Hematopoietic multipotent progenitor cell treated with erythropoietin and hydrocortisone succinate and interleukin-3 and kit ligand, for 15 days (in vitro differentiated cells): ENCODE measurements at places on chromosomes 11 and 22.
A peak's percentile ranks its signal among the peaks of the same experiment; 100 is the strongest.

DNA sequence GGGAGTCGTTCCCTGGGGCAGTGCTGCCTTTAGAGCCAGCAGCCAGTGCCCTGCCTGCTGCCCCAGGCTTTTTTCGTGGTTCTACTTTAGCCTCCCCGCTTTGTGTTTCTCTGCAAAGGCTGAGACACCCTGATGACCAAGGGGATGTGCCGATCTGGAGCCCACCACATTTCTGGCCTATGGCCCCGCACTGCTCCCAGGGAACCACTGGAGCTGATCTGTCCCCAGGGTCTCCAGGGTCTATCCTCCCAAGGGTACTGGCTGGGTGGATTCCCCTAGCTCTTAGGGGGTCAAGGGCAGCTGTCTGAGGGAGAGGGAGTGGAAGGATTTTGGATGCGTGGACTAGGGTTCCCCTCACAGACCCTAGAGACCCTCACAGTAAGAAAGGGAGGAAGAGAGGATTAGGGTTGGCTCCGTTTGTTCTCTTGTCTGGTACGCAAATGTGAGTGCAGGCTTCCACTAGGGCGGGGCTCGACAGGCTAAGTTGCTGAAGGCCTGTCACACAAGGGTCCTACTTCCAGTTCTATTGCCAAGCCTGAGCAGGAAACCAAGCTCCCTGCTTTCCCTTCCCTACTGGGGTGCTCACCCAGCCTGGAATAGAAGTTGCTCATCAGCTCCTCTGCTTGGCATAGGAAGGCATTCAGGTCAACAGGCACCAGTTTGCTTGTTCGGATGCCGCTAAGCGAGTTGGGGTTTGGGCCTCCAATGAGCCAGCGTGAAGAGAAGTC, 19.3 kb downstream of the TREH start:
- no peak for DNase-seq

DNA sequence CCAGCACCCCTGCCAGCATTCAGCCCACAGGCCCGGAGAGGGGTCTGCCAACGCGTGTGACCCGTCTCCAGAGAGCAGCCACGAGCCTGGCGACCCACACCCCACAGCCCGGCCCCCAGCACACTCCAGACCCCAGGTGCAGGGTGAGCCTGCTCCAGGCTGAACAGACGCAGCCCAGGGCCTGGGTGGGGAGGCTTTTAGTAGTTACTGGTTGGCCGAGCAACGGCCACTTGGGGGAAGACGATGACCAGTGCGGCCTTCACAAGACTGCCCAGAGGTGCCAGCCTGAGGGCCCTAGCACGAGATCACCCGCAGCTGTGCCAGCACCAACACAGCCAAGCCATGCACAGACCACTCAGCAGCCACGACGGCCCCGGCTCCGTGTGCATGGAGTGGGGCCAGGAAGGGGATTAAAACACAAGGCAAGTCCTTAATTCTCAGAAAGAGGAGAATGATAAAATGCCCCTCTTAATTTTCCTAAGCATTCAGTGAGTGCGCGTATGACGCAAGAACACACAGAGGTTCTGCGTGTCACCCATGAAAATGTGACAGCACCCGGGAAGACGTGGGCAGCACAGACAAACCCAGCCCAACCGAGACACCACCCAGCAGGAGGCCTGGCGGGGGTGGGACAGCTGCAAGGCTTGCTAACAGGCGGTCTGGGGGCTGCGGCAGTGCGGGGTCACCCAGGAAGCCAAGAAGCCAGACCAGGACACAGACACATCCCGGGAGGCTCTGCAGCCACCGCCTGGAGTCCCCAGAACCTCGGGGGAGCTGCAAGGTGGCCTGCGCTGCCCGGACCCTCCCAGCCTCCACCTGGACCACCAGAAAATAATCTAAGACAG, 47.6 kb downstream of the BRD1 start:
- no peak for DNase-seq

- no peak for DNase-seq
Measured at GRCh38 chr11:2807801-2808241, 77.8 kb downstream of the CDKN1C start.

- no peak for DNase-seq
Measured at GRCh38 chr11:125263268-125263790, 98.8 kb downstream of the PKNOX2 start.

DNA sequence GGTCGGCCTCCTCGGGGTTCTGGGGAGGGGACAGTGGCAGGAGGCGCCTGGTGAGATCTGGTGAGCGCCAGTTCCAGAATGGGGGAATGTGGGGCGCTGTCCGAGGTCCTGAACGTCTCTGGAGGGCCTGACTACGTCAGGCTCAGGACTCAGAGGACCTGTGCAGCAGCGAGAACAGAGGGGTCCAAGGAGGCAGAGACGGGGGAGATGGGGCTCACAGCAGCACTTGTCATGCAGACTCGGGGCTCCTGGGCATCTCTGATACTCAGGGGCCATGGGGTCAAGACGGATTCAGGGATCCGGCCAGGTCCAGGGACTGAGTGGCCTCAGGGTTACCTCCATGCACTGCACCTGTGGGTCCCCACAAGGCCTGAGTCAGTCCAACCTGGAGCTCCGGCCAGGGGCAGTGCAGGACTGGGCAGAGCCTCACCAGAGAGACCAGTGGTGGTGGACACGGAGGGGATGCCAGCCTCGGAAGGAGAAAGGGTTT, 92.2 kb downstream of the BRD1 start:
- no peak for DNase-seq

DNA sequence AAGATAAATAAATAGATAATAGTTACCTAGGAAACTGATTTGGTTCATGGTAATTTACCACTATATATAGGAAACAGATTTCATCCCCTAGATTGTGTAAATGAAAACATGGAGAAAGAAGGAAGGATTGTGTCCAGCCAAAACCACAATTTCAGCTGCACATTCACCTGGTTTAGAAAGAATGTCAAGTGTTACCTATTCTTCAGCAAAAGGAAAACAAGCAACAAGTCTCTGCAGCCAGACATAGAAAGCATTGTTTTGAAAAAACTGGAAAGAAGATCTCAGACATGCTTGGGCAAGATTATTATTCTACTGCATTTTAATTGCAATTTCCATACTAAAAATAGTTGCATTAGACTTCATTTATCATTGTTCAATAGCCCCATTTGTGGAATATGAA, 8.8 kb upstream of the BMAL1 start:
- no peak for DNase-seq

- no peak for DNase-seq
Measured at GRCh38 chr11:63017306-63017974, 1.8 kb upstream of the SLC22A8 start.

DNA sequence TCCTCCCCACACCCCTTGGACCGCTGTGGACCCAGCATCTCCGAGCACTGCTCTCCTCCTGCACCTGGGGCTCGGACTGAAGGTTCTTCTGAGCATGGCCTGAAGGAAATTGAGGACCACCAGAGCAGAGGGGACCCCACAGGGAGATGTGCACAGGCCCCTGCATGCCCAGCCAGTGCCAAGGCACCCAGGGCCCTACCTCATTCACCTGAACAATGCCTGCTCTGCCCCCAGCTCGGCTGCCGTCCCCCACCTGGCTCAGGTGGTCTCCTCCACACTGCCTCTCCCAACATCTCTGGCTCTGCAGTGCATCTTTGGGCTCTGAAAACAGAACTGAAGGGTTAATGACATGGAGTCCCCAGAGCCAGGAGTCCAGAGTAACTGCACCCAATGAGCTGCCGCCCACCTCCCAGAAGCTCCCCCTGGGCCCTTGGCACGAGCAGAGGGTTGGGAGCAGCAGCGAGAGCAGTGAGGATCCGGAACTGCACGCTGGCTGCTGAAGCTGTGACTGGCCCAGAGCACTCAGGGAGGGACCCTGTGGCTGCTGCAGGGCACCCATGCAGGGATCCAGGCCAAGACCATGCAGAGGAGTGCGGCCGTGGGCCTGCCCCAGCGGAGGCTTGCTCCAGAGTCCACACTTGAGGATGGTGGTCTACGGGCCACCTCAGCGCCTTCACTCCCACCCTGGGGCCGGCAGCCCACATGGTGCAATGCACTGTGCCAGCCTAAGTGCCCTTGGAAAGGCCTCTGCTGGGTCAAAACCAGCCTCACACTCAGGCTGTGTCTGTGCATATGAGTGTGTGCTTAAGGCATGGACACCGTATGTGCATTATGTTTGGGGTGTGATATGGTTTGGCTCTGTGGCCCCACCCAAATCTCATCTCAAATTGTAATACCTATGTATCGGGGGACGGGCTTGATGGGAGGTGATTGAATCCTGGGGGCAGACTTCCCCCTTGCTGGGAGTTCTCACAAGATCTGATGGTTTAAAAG, 686.1 kb downstream of the TBC1D22A start:
- no peak for DNase-seq

GRCh38 chr11:94739331-94739730, 28.8 kb upstream of the AMOTL1 start:
- DNase-seq = no peak

DNA sequence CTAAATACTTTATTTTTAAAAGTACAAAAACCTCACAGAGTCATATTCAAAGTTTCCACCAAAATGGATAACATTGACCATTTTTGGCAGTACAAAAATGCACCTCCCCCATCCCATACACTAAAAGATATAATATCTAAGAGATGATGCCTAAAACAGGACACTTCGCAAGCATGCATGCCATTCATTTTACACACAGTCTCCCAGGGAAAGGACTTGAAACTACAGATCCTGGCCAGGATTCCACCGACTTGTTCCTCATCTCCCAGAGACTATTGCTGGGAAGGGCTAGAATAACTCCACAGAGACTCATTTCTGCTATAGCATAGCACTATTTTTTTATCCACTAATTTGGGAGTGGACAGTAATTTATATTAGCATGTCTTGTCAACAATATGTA, 81.7 kb downstream of the MTNR1B start:
- no peak for DNase-seq

DNA sequence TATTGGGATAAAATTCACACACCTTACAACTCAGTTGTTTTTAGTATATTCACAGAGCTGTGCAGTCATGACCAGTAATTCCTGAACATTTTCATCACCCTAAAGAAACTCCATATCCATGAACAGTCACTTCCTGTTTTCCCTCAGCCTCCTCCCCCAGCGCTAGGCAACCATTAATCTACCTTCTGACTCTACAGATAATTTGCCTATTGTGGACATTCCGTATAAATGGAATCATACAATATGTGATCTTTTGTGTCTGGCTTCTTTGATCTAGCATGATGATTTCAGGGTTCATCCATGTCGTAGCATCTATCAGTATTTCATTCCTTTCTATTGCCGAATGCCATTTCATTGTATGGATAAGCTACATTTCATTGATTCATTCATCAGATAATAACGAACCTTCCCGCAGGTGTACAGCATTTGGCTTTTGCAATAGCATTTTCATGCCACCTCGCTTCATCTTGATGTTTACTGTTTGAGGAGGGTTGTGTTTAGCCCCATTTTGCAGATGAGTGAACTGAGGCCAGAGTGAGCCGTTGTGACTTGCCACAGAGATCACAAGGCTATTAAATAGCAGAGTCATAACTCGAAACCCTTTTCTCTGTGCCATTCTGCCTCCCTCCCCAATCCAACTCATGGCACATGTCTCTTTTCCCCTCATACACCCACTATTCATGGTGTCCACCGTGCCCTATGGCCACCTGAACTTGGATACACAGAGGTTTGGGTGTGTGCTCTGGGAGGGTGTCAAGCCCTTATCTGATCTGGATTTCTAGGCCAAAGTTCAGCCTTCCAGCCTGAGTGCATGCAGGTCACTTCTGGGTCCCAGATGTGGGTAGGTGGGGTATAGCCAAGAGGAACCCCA, 11.1 kb upstream of the MYH9 start:
- DNase-seq = peak; percentile 2

DNA sequence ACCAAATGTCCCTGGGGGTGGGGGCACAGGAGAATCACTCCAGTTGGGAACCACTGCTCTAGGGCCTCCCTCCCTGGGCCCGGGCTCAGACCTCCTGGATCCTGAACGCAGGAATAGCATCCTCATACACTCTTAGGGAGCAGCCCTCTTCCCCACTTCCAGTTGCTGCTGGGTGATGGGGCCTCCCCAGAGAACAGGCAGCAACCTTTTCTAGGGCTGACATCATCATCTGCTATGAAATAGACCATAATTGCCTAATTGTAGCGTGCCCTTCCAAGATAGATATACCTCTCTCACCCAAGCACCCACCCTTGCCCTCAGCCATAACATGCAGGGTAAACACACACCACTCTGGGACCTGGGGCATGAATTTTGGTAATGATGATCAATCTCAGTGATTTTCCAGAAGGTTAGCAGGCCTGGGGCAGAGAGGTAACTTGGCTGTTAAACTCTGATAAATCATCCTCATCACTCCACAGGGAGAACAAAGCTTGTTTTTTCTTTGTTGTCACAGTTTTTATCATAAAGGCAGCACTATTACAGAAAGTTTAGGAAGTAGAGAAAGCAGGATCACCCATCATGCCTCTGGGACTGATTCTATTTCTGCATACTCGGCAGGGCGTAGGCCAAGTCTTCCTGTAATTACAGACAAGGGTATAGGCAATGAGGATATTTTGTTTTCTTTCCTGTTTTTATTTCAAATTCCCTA, 88.3 kb upstream of the PRDM11 start:
- DNase-seq = no peak

DNA sequence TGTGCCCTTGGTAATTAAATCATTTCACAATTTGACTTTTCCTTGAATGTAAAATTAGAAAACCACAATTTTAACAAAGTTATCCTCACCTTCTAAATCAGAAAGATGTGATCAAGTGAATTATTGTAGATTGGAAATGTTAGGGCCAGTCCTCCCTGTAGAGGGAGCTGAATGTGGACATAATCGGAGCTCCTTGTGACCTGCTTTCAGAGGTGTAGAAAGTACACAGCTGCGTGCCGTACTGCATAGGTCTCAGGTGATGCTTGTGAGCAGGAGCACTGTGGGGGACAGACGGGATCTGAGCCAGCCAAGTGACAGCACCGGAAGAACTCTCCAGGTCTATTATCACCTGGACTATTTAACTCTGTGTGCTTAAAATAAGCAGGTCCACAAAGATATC, 338.0 kb downstream of the AASDHPPT start:
- DNase-seq = no peak
